ENCODE measurements at places on chromosomes 13 and 19. TPM values are rescaled to one million over a fixed set of nuclear protein-coding genes. Genes with fewer than 3 reads are reported as not detected.

The CEACAM7 gene
- total RNA-seq = not detected

The TNNT1 gene
- total RNA-seq = not detected

The RASIP1 gene
- 0.56 TPM for total RNA-seq

The LYPD3 gene
- 35.6 TPM for total RNA-seq

The GRIK5 gene
- total RNA-seq = 0.75 TPM

The OXGR1 gene
- not detected for total RNA-seq

DNA sequence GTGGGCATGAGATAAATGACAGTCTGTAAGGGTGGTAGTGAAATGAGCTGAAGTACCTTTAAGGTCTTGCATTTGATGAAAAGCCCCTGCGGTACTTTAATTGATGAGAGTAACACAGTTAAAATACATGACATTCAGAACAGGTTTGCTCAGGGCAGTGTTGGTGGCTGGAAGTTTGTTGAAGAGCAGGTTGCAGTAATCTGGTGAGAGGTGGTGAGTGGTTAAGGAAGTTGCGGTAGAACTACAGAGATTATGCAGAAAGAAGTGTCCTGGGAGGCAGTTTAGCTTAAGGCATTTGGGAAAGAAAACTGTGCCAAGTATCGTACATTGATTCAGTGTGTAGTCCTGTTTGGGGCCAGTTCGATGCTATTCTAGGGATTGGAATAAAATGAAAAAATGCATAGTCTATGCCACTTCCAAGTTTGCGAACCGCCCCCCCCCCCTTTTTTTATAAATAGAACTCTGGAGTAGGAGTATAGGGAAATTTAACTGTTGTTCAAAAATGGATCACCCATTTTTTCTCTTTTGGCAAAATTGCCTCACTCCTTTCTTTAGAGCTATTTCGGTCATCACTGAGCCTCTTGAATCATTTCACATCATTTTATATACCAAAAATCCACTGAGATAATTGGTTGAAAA lies 42.7 kb downstream of the SLAIN1 start:
- DNase-seq = no peak

DNA sequence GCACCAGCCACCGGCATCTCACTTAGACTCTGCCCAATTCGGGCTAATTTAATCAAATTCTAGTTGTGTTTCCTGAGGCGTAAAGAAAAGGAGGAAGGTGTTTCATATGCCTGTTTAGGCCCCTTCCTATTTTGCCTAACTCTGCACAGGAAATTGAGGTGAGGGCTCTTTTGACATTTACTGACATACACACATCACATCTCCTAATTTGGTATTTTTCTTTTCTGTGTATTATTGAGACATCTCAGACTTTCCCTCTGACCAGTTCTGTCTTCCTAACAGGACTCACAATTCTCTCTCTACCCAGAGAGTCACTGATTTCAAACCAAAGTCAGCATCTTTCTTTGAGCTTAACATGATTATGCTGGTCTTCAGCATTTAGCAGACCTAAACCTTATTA lies 7.9 kb downstream of the CEACAM3 start:
- no peak for DNase-seq

DNA sequence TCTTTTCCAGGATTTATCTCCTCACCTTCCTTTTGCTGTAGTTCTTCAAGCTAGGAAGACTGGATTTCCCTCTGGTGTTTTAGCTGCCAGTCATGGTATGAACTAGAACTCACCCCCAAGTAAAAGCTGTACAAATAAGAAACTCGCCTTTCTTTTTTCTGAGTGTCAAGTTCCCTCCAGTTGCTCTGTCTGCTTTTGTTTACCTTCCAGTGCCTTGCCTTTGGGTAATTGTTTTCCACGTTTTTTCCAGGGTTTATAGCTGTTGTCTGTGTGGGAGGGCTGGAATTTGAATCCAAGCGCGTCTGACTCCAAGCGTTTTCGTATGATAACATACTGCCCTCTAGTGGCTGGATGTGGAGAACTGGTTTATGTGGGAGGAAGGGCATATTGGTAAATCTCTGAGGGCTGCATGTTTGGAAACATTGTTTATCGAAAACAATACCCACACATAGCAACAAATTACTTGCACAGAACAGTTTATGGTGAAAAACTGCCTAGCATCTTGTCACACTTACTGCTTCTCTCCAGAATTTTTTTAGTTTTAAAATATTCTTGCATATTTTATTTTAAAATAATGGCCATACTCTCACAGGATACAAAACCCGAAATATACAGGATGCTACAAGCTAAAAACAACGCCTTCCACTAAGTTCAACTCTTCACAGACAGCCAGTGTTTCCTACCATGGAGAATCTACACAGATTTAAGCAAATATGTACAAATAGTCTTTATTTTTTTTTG lies 19.2 kb downstream of the RCN3 start:
- no peak for DNase-seq

- DNase-seq = peak; percentile 40
Measured at GRCh38 chr19:12783291-12783848, 7.9 kb upstream of the JUNB start.

DNA sequence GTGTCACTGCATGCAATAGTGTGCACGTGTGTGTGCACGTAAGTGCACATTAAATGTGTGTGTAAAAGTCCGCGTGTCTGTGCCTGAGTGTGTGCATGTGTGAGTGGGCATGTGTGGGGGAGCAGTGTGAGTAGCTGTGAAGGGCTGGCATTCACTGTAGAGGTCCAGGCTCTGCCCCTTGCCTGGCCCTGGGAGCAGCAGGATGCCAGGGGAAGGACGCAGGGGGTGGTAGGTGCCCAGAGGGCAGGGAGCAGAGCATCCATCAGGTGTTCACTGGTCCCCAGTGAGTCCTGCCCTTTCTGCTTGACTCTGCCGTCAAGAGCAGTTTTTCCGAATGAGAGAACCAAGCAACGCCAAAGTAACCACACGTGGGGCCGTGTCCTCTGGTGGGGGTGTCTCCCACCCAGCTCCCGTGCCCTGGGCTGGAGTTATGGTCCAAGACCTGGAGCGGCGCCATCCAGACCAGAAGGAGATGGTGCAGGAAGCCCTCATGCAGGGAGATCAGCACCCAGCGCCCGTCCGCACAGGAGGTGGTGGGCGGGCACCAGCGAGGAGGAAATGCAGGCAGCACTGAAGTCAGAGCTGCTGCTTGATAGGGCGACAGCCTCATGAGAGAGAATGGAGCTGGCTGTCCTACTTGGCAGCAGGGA lies 68.5 kb downstream of the TEX29 start:
- peak; percentile 25 for DNase-seq

- DNase-seq = peak; percentile 52
Measured at GRCh38 chr19:10797541-10798256, 38.3 kb downstream of the TMED1 start.

GRCh38 chr13:51222686-51223559 lies 725 bp downstream of the FAM124A start:
- DNase-seq = no peak

GRCh38 chr13:43877766-43878165 lies 1.8 kb downstream of the CCDC122 start:
- no peak for DNase-seq

DNA sequence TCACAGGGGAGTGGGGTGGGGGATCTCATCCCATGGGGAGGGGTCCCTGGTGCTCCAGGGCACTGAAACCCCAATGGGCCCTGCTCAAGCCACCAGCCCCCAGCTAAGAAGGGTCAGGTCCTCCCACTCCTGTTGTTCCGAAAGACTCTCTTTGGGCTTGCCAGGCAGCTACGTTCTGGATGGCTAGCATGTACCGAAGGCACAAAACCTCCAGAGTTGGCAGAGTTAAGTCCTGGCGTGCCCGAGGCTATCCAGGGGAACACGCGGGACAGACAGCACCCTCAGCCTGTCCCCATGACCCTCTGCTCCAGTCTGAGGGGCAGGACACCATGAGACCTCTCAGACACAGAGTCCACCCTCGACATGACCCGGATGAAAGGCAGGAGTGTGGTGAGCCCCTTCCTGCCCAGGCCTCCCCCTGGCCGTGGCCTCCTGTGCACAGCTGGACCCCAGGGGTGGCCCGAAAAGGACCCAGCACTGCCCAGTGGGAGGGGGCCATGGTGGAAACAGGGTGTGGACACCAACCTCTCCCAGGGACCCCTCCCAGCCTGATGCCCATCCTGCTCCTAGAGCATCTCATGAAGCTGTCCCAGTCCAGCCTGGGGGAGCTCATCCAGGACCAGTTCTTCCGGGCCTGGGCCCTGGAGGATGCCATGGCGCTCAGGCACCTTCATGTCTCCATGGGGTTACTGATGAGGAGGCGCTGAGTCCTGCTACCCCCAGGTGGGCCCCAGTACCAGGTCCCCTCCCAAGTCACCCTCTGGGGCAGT lies 53.0 kb upstream of the TPM4 start:
- no peak for DNase-seq

GRCh38 chr13:24203811-24204210 lies 43.3 kb downstream of the SPATA13 start:
- DNase-seq = no peak

DNA sequence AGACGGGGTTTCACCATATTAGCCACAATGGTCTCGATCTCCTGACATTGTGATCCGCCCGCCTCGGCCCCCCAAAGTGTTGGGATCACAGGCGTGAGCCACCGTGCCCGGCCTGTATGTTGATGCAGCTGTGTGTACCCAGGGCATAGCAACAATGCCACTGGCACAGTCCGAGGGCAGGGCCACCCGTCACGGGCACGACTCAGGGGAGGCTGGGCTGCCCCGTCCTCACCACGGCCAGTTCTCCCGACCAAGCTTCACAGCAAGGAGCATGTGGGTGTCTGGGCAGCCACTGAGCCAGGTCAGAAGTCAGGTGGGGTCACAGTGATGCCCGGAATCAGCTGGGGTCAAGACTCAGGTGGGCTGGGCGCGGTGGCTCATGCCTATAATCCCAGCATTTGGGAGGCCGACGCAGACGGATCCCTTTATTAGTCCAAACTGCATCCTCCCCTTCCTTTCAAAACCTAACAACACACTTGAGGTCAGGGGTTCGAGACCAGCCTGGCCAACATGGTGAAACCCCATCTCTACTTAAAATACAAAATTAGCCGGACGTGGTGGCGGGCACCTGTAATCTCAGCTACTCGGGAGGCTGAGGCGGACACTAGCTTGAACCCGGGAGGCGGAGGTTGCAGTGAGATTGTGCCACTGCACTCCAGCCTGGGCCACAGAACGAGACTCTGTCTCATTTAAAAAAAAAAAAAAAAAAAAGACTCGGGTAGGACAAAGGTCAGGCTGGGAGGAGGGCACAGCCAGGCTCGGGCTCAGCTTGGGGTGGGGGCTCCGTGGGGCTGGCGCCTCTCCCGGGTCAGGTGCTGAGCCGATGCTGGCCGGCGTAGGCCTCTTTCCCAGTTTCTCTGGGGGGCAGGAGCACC lies 1.2 kb upstream of the CDC34 start:
- DNase-seq = no peak

GRCh38 chr19:45716359-45717130 lies 14.2 kb downstream of the FBXO46 start:
- DNase-seq = no peak

GRCh38 chr13:100566543-100566942 lies 22.0 kb downstream of the GGACT start:
- no peak for DNase-seq

- no peak for DNase-seq
Measured at GRCh38 chr13:83824560-83824959, 57.7 kb downstream of the SLITRK1 start.

GRCh38 chr19:41174297-41174928 lies 18.6 kb upstream of the CYP2S1 start:
- DNase-seq = no peak

DNA sequence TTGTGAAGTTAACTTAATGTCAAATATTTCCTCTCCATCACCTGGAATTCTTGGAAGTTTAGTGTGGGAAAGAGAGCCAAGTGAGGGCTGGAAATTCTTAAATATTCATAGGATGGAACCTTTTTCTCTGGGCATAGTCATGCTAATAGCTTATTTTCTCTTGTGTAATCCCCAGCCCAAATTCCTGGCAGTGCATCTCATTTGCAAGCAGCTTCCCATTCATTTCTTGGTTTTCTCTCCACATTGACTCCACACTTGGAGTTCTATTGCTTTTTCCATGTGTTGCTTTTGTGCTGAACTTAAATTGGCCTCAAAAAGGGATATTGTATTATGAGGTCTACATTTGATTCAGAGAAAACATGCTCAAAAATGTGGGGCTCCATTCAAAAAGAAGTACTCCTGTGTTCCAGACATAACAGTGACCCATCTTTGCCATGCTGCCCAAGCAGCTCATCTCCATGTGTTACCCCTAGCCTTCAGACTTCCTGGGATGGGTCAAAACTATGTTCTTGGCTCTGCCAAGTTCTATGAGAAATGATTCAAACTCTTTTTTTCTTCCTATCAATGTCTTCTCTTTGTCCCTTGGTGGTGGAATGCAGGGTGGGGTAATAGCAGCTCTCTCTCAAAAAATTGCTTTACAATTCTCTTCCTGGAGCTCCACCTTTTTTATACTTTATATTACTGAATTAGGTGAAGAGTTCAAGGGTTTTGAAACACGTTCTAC lies 2471.5 kb downstream of the PCDH9 start:
- no peak for DNase-seq

DNA sequence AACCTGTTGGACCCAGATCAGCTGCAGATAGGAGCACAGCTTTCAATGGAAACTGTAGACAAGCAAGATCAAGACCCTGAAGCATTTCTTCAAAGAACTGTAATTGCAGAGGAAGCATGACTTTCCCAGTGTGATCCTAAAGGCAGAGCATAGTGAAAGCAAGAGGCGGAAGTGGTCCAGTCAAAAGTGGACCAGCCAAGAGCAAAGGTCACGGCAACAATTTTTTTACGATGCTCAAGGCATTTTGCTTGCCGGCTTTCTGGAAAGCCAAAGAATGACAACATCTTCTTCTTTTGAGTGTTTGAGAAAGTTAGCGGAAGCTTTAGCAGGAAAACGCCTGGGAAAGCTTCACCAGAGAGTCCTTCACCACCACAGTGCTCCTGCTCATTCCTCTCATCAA lies 111.6 kb downstream of the RNF17 start:
- no peak for DNase-seq

DNA sequence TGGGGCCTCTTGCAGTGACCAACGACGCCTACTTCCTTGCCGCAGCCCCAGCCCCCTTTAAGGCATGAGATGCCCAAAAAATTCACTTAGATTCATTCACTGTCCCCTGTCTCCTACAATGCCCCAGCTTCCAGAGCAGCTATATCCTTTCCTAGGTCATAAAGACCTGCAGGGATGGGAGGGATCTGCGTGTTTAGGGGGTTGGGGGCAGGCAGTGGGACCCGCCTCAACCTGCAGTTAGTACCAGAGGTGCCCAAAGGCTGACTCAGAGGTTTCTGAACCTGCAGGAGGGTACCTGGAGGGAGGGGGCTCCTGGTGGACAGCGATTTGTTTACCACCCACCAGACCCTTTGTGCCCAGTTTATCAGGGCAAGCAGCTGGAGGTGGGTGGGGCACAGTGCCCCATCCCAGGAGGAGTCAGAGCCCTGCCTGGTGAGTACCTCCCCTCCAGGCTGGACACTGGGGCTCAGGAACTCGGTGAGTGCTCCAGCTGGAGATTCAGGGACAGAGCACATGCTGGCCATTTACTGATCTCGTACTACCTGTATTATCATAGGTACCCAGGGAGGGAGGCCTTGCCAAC lies 10.1 kb downstream of the RPS28 start:
- DNase-seq = no peak

- no peak for DNase-seq
Measured at GRCh38 chr19:5592531-5593342, 25.0 kb upstream of the TINCR start.
